ENCODE measurements at places on chromosomes 4 and X.

DNA sequence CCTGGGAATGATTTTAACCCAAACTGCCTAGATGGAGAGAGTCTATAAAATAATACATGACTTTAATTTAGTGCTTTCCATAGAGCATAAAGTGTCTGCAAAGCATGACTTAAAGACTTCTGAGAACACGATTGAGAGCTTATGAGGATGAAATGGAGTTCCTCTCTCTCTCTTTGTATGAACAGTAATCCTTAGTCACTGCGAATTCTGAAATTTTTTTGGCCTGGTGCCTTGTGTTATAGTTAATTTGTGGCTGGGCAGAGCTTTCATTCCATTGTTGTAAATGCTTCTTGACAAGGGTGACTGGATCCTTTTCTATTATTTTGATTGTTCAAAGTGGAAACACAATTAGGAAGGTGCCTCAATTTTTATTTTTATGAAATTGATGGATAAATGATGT lies 179.5 kb downstream of the CEP135 start:
- DNase-seq: no peak

DNA sequence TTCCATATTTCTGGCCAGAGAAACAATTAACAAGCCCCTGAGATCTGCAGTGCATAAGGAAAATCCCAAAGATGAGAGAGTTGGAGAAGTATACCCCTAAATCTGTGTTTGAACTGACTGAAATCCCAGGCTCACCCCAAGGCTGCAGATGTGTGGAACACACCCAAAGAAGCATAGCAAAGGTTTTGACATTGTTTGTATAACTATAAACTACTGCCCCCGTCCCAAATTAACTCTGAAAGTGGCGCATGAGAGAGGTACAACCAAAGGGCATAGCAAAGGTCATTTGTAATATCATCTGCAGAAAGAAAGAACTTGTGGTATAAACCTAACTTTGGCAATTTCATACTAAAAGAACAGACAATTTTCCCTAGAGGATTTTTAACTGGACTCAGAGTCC lies 157.9 kb downstream of the DCAF12L1 start:
- DNase-seq: no peak

- no peak for DNase-seq
Measured at GRCh38 chr4:25792200-25792791, 70.5 kb downstream of the SEL1L3 start.

DNA sequence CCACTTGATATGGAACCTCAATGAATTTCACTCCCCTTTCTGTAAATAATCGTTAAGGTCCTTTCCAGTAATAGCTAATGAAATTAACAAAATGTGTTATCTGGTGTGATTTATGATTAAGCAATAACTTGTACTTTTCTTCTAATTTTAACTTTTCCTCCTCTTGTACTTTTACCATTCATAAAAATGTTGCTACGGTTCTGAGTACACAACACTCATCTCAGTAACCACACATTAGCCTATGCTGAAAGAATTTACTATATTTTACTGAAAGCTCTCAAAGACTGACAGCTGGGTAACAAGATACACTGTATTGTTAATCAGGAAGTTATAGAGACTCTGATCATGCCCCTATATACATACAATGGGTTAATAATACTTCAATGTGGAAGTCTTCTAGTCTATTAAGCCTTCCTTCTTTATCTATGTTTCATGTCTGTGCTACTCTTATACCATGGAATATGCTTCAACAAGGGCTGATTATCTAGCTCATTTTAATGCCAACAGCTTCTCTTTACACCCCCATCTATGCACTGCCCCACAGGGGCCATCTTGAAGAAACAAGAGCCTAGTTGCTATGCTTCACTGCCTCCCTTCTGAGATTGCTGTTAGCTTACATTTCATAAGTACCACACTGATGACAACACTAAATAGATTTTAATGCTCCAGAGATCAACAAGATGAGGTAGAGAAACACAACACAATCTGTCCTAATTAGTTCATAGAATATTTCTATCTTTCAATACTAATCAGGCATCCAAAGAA lies 39.1 kb downstream of the LAMP2 start:
- no peak for DNase-seq

Data from CD4-positive, alpha-beta T cell treated with Interleukin-4 for 4 hours (primary cell).